Uterus (tissue), 4 donors: ENCODE measurements at places on chromosomes 11 and 22.

GRCh38 chr22:49882519-49883293 lies 29.1 kb downstream of the ZBED4 start:
- no peak for DNase-seq

- DNase-seq: no peak
Observed at GRCh38 chr22:46749682-46750529, 11.9 kb upstream of the CERK start.

GRCh38 chr11:47775240-47775869 lies 8.2 kb upstream of the FNBP4 start:
- DNase-seq: no peak

- no peak for DNase-seq
Observed at GRCh38 chr11:134498326-134499139, 86.5 kb upstream of the B3GAT1 start.

DNA sequence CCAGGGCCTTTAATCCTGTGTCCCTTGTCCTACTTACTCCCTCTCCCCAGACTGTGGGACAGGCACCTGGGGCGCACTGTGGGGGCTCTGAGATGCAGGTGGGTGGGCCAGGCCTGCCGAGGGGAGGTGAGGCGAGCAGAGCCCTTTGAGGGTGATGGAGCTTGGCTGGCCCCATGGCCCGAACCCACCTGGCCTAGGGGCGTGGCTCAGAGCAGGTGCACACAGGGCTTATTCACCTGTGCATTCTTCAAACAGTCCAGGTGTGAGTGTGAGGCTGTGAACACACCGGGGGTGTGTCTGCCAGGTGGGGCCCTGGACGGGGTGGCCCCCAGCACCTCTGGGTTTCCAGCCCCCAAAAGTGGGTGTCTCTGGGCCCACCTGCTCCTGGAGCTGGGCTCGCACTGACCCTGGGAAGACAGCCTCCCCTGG lies 9.0 kb upstream of the MUC5AC start:
- no peak for DNase-seq

DNA sequence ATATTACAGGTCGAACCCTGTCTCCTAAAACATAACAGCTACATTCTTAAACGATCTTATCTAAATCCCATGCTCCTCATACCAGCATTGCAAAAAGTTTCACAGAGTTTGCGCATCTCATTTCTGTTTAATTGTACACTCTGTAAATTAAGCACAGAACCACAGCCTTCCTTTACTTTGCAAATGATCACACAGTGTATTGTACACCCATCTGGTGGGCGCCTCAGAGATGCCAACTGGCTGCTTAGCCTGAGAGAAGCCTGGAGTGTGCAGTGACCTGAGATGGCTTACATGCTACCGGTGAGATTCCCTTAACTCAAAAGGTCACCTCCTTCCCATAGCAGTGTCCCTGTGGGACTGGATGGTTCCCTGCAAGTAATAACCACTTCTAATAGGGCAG lies 1077.3 kb downstream of the OPCML start:
- no peak for DNase-seq

GRCh38 chr22:49515475-49515874 lies 312.2 kb downstream of the BRD1 start:
- DNase-seq: no peak

DNA sequence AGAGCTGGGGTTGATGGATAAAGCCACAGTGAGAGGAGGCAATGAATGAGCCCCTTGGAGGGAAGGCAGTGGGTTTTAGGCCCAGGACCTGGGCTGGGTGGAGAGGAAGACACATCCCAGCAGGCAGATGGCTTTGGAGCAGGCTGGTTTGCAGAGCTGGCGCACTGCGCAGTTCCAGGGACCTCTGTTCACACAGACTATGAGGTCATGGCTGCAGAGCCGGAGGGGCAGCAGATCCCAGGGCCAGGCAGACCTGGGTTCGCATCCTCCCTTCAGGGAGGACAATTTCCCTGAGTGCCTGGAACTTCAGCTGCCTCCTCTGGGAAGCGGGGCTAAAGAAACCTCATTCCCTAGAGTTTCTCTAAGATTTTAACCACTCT lies 28.2 kb upstream of the DGKZ start:
- no peak for DNase-seq

DNA sequence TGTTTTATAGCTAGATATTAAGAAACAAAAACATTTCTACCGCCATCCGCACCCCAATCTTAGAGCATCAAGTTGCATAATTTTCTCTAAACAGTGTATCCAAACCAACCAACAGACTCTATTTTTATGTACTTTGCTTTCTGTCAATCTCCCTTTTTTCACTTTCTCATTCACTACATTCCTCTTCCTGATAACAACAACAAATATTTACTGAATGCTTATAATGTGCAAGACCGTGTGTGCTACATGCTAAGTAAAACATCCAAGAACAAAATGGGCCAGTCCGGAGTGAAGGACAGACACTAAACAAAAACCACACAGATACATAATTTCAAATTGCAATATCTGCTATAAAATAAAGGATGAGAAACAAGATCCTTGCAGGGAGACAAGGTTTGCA lies 38.6 kb upstream of the SOX6 start:
- no peak for DNase-seq

DNA sequence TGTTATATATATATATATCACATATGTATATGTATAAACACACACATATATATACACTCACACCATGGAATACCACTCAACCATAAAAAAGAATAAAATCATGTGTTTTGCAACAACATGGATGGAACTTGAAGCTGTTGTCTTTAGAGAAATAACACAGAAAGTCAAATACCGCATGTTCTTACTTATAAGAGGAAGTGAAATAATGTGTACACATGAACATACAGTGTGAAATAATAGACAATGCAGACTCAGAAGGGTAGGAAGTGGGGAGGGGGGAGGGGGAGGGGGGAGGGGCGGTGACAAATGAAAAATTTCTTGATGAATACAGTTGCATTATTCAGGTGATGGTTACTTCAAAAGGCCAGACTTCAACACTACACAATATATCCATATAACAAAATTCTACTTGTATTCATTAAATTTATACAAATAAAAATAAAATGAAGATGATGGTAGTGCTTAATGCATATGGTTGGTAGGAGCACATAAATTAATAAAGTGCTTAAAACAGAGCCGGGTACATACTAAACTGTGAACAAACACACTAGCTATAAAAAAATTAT lies 5.8 kb upstream of the OR5B2 start:
- DNase-seq: no peak

DNA sequence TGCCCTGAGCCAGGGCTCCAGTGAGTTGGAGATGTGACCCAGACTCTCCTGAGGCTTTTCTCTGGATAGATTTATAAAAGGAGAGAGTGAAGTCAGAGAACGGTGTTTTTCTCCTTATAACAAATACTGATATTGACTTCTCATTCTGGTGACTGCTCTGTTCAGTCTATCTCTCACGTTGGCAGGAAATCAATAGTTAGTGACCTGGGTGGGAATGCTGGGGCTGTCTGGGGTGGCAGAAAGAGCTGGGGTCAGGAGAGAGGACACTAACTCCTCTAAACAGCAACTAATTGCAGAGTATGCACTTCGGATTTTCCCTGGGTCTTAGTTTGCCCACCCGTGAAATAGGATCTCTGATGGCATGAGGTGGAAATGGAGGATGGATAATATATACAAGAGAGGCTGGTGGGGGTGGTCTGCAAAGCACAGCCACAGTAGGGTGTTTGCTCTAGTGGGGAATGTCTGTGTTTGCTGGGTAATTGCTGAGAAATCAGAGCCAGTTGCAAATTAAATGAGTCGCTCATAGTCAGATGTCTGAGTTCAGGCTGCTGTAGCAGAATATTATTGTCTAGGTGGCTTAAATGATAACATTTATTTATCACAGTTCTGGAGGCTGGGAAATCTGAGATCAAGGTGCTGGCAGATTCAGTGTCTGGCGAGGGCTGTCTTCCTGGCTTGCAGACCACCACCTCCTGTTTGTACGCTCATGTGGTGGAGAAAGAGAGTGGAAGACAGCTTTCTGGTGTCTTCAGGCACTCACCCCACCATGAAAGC lies 167.8 kb downstream of the MYO18B start:
- no peak for DNase-seq

GRCh38 chr11:65525546-65526480 lies 930 bp downstream of the SCYL1 start:
- no peak for DNase-seq

- no peak for DNase-seq
Observed at GRCh38 chr11:126354631-126355323, 709 bp upstream of the ST3GAL4 start.

GRCh38 chr11:18243783-18244362 lies 4.6 kb downstream of the SAA2 start:
- no peak for DNase-seq

GRCh38 chr11:17524221-17524620 lies 20.0 kb downstream of the USH1C start:
- no peak for DNase-seq

DNA sequence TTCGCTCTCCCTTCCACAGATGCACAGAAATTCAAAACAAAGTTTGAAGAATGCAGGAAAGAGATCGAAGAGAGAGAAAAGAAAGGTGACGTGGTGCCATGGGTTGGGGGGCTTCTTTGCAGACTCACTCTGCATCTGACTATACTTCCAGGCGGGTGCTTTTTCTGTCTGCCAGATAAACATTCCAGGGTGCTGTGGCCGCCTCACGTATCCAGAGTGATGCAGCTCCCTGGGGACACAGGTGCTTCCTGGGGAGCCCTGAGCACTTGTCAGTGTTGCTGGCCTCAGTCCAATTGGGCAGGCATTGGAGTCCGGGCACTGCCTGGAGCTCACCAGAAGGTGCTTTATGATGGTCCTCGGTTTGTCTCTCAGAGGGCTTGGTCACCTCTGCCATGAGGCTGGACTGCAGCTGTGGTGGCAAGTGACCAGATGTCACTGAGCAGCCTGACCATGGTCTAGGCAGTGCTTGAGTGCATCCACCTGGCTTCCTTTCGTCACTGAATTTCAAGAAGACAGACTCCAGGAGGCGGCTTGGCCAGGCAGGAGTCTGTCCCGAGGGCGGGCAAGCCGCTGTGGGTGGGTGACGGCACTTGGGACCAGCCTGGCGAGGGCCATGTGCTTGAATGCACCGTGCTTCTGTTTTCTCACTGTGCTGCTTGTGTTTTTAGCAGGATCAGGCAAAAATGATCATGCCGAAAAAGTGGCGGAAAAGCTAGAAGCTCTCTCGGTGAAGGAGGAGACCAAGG lies 5.1 kb upstream of the ZDHHC8 start:
- no peak for DNase-seq

- no peak for DNase-seq
Observed at GRCh38 chr11:27357250-27357649, 5.8 kb downstream of the CCDC34 start.

DNA sequence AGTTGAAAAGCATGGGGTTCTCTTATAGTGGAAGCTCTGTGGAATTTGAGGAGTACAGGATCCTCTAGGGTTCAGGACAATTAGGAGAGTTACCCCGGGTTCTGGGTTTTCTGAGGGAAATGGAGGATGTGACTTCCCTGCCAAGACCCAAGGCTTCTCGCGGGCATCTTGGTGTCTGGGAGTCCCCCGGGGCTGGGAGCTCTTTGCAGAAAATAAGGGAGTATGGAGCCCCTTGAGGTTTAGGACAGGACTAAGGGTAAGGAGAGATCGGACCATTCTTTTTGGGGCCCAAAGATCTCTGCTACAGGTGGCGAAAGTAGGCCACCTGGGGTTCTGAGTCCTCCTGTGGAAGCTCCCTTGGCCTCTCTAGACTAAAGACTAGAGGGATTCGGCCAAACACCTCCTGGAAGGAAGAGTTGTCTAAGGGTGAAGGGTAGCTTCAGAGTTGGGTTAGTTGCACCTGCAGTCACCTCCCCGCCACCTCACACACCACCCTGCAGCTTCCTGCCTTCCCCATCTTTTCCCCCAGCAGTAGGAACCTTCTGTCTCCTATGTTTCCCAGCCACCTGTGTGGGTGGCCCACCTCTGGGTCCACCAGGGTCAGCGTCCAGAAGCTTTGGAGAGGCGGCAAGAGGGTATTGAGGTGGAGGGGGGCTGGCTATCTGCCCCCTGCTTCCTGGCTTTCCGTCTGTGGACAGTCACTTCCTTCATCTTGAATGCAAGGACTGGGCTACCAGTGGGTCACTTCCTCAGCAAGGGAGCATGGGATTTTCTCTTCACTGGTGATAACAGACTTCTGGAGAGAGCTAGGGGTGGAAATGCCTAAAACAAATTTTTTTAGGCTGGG lies 908 bp downstream of the LIMK2 start:
- DNase-seq: no peak

DNA sequence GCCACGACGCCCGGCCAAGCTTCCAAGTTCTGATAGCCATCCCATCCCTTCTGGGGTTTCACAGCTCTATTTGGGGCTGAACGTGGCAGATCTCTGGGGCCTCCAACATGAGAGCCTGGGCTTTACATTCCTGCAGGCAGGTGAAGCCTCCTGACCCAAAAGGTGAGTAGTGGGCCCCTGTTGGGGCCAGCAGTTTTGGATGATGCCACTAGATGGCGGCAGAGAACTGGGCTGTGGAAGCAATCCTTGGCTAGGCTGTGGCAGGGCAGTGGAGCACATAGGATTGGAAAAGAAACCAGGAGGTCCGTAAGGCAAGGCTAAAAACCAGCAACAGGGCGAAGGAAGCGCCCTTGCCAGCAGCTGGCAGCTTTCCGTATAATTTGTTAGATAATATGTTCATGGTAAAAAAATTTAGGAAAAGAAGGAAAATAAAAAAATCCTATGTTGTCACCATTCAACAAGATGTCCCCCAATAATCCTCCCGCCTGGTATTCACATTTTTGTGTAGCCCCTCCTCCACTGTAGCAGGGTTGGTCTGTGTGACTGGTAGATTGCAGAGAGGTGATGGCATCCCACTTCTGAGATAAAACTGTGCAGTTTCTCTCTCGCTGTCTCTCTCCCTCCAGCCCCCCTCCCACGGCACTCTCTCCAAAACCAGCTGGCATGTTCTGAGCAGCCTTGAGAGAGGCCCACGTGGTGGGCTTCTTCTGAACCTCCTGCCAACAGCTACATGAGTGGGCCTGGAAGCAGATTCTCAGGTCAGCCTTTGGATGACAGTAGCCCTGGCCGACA lies 43.6 kb upstream of the OR4B1 start:
- DNase-seq: peak; percentile 17

GRCh38 chr11:45676522-45677095 lies 11.2 kb upstream of the CHST1 start:
- no peak for DNase-seq

GRCh38 chr11:33390944-33391892 lies 134.0 kb downstream of the HIPK3 start:
- no peak for DNase-seq

GRCh38 chr22:23389271-23390071 lies 190.6 kb downstream of the IGLL1 start:
- no peak for DNase-seq

DNA sequence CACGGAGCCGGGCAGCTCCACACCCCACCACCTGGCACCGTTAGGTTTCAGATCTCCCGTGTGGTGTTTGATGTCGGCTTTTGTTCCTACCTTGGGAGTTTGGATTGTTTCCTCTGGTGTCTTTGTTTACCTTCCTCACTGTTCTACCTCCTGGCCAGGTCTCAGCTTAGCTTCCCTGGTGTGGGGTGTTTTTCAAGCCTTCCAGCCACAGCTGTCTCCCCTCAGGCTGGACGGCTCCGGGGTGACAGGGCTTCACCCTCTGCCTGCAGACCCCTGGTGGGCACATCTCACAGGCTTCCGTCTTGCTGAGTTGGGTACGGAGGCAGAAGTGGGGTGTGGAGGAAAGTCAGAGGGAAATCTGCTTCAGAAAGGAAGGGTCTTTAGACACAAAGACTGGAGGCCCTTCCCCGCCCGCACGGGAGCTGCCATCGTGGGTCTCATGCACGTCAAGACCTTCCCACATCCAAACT lies 59.6 kb upstream of the EMID1 start:
- no peak for DNase-seq
